ENCODE measurements at places on chromosomes 1 and 21. TPM values are rescaled to one million over a fixed set of nuclear protein-coding genes. Genes with fewer than 3 reads are reported as not detected.

- H3K4me1 ChIP-seq, result no peaks in the 10 kb centered on the region
- H3K36me3 ChIP-seq, result no peaks in the 10 kb centered on the region
- DNase-seq, result no peak
- H3K27me3 ChIP-seq, result no peaks in the 10 kb centered on the region
Measured at GRCh38 chr1:227572752-227573151, 9.4 kb downstream of the ZNF678 start.

DNA sequence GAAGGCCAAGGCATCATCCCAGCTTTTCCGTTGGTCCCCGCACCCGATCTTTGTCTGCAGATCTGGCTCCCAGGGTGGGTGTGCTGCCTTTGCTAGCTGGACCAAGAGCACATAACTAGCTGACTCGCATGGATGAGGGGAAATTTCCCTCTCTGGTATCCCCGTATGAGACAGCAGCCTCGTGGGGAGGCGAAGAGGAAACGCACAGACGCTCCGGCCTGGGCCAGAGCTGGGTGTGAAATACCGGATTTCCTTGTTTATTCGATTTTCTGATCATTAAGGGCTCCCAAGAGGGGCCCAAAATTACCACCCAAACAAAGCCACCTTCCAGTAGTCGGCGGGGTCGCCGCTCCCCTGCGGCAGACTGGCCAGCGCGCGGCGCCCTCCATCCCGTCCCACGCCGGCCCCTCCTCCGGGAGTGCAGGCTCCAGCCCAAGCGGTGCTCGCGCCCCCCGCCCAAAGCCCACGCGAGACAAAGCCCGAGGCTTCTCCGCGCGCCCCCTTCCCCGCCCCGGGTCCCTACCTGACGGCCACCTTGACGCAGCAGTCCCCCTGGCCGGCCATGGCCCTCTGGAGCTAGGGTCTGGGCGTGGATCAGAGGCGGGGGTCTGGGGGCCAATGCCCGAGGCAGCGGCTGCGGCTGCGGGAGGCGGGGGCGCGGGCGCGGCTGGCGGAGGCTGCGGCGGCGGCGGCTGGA, 546 bp downstream of the KIF21B start:
- DNase-seq, result no peak
- peak overlapping the region; percentile 45 for H3K4me3 ChIP-seq
- H3K36me3 ChIP-seq, result no peaks in the 10 kb centered on the region

- no peak for DNase-seq
- H3K27me3 ChIP-seq, result no peaks in the 10 kb centered on the region
- H3K4me3 ChIP-seq, result no peak overlapping the region
- no peaks in the 10 kb centered on the region for H3K4me1 ChIP-seq
- no peaks in the 10 kb centered on the region for H3K36me3 ChIP-seq
- no peak overlapping the region for H3K27ac ChIP-seq
Measured at GRCh38 chr1:88052167-88052566, 631.9 kb upstream of the PKN2 start.

DNA sequence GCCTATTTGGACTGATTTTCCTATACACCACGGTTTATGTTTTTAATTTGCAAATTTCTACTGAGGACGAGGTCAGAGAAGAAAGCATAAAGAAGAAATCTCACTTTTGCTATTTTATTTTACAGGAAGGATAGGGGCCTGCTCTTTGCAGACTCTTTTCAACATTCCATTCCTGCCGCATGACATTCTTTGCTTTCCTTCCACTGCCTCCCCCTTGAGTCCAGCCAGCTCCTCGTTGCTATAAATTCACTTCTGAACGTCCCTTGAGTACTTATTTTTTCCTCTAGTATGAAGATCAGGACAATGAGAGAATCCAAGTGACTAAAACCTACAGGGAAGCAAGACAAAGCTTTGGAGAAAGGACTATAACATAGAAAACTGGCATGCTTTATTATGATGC, 53.4 kb upstream of the PTGFR start:
- peak; percentile 27 for DNase-seq
- no peak overlapping the region for H3K4me3 ChIP-seq
- H3K36me3 ChIP-seq, result no peaks in the 10 kb centered on the region

DNA sequence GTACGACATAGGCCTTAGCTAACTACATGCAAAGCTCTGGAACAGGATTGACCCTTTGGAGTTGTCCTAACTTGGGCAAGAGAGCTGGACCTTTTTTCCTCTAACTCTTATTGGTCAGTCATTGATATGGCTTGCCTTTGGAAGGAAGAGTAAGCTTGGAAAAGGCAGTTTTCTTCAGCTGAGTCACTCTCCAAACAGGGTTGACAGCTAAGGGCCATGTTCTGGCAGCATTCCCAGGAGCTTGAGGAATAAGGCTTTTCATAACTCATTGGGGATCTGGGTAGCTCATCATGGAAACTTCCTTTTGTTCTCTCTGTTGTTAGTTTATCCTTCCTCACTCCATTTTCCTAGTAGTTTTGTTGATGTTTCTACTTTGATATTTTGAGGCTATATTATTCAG, 14.5 kb upstream of the ERRFI1 start:
- peak; percentile 99 for DNase-seq
- no peaks in the 10 kb centered on the region for H3K36me3 ChIP-seq
- H3K27me3 ChIP-seq, result no peaks in the 10 kb centered on the region
- no peak overlapping the region for H3K4me3 ChIP-seq
- H3K4me1 ChIP-seq, result peaks cover 2% of the 10 kb centered on the region
- H3K27ac ChIP-seq, result peak overlapping the region; percentile 11

DNA sequence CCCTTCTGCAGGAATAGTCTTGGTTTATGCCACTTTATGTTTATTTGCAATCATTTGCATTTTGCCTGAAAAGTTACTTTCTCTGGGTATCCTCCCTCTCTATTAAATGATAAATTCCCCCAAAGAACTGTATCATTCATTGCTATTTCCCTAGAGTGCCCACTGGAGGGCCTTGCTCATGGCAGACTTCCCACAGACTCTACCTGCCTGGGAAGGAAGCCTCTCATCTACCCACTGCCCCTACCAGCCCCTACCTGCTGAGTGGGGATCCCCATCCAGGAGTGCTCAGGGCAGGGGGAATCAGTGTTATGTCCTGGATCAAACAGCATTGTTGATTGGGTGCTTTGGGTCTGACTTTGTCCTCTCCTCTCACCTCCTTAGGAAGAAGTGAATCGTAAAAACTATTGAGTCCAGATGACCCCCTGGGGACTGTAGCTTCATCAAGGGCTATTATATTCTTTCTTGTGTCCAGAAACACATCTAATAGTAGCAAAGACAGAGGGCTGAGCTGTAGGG, 6.8 kb upstream of the LRRN2 start:
- H3K36me3 ChIP-seq, result no peaks in the 10 kb centered on the region
- peaks cover 17% of the 10 kb centered on the region for H3K27me3 ChIP-seq
- DNase-seq, result no peak
- H3K4me1 ChIP-seq, result no peaks in the 10 kb centered on the region
- no peak overlapping the region for H3K27ac ChIP-seq

- peaks cover 2% of the 10 kb centered on the region for H3K4me1 ChIP-seq
- H3K36me3 ChIP-seq, result peaks cover 10% of the 10 kb centered on the region
- no peak overlapping the region for H3K4me3 ChIP-seq
- no peaks in the 10 kb centered on the region for H3K27me3 ChIP-seq
Measured at GRCh38 chr1:89121641-89122040, 4.3 kb downstream of the GBP2 start.

GRCh38 chr1:64917328-64917861, 49.0 kb downstream of the JAK1 start:
- no peak overlapping the region for H3K4me3 ChIP-seq
- H3K27ac ChIP-seq, result peak overlapping the region; percentile 93
- H3K36me3 ChIP-seq, result no peaks in the 10 kb centered on the region
- H3K4me1 ChIP-seq, result peaks cover 19% of the 10 kb centered on the region

DNA sequence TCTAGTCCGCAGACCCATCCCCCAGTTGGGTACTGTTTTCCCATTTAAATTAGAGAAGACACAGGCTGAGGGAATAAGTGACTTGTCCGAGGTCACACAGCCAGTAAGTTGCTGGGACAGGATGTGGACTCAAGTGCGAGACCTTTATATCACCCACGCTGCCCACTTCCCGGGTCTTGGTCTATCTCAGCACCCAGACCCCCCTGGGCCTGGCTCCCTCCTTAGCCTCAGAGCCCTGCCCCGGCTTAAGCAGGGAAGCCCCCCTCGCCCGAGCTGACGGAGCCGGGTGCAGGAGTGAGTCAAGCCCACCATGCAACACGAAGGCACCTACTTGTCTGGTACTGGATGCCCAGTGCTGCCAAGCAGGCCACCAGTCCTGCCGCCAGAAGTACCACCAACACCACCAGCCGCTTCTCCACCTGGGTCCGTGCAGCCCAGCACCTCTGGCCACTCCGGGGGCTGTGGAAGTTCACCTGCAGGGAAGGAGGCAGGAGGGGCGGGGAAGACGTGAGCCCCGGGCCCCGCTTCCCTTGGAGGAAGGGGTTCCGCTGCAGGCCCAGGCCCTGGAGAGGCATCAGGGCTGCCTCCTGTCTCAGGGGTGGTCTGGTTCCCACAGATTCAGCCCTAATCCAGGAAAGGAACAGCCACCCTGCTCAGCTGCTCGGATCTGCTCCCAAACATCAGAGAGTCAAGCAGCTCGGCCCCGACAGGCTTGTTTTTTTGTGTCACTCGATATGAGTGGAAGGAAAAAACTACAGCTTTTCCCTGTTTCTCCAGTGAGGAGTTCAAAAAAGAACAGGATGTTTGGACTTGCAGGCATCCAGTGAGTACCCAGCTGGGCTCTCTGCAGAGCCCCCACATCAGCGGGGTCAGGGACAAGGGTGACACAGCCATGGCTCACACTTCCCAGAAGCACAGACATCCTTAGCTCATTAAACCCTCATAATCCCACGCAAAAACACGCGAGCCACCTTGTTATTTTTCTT, 11.1 kb downstream of the ECE1 start:
- DNase-seq, result peak; percentile 65
- H3K36me3 ChIP-seq, result peaks cover 28% of the 10 kb centered on the region
- H3K27ac ChIP-seq, result peak overlapping the region; percentile 59
- no peaks in the 10 kb centered on the region for H3K27me3 ChIP-seq
- no peak overlapping the region for H3K4me3 ChIP-seq

DNA sequence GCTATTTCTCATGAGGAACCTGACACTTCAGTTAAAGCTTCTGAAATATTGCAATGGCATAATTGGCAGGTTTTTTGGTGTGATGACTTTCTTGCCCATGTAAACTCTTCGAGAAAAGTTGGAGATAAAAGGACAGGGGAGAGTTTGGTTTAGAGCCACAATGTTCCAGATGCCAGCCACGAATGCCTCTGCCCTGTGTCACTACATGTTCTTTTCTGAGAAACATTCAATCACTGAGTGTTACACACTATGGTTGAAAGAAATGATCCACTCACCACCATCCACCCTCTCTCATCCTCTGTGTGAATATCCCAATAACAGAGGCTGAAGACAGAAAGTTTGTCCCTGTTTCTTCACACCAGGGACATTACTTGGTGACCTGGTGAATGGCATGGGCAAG, 66.4 kb downstream of the TNFSF4 start:
- no peak for DNase-seq
- H3K27ac ChIP-seq, result no peak overlapping the region
- no peaks in the 10 kb centered on the region for H3K36me3 ChIP-seq
- H3K27me3 ChIP-seq, result no peaks in the 10 kb centered on the region
- no peak overlapping the region for H3K4me3 ChIP-seq

DNA sequence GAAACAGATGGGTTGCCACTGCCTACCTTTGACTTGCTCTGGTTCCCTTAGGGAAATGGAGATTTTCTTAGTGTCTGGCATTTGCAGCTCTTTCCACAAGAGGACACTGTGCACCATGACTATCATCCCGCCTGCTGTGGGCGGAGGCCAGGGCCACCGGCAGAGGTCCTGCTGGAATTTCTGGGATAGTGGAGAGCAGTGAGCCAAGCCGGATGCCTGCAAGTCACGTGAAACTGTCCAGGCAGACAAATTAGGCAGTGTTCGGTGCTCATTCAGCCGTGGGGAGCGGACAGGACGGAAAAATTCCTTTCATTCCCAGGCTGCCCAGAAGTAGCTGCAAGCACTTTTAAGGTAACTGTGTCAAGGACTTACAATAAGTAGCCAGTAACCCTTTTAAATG, 43.4 kb downstream of the IGSF5 start:
- no peak overlapping the region for H3K4me3 ChIP-seq
- peak; percentile 12 for DNase-seq
- no peak overlapping the region for H3K27ac ChIP-seq
- H3K36me3 ChIP-seq, result no peaks in the 10 kb centered on the region
- no peaks in the 10 kb centered on the region for H3K27me3 ChIP-seq
- no peaks in the 10 kb centered on the region for H3K4me1 ChIP-seq

GRCh38 chr1:247370786-247371732, 39.4 kb upstream of the ZNF496 start:
- peaks cover 6% of the 10 kb centered on the region for H3K4me1 ChIP-seq
- DNase-seq, result peak; percentile 36
- H3K36me3 ChIP-seq, result no peaks in the 10 kb centered on the region
- no peak overlapping the region for H3K4me3 ChIP-seq

- no peak overlapping the region for H3K27ac ChIP-seq
- no peaks in the 10 kb centered on the region for H3K36me3 ChIP-seq
- H3K27me3 ChIP-seq, result no peaks in the 10 kb centered on the region
- peak overlapping the region; percentile 16 for H3K4me3 ChIP-seq
- no peak for DNase-seq
- H3K4me1 ChIP-seq, result no peaks in the 10 kb centered on the region
Measured at GRCh38 chr1:192159014-192159413, 752 bp downstream of the RGS18 start.

- H3K27me3 ChIP-seq, result no peaks in the 10 kb centered on the region
- no peaks in the 10 kb centered on the region for H3K36me3 ChIP-seq
- H3K4me1 ChIP-seq, result no peaks in the 10 kb centered on the region
Measured at GRCh38 chr1:107549152-107549810, 408.4 kb downstream of the NTNG1 start.

- H3K27me3 ChIP-seq, result no peaks in the 10 kb centered on the region
- H3K27ac ChIP-seq, result no peak overlapping the region
- no peaks in the 10 kb centered on the region for H3K36me3 ChIP-seq
- peaks cover 2% of the 10 kb centered on the region for H3K4me1 ChIP-seq
- no peak overlapping the region for H3K4me3 ChIP-seq
- peak; percentile 51 for DNase-seq
Measured at GRCh38 chr21:36881228-36881627, 85.2 kb downstream of the HLCS start.

DNA sequence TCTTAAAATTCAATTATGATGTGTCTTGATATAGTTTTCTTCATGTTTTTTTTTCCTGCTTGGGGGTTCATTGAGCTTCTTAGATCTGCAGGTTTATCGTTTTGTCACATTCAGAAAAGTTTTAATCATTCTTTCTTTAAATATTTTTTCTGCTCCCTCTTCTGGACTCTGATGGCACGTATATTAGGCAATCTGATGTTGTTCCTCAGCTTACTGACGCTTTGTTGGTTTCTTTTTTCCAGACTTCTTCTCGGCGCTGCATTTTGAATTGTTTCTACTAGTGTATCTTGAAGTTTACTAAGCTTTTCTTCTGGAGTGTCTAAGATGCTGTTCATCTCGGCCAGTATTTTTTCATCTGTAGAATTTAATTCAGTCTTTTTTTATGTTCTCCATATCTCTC, 44.8 kb upstream of the FMOD start:
- no peak for DNase-seq
- no peaks in the 10 kb centered on the region for H3K4me1 ChIP-seq
- H3K27me3 ChIP-seq, result peaks cover 4% of the 10 kb centered on the region
- H3K4me3 ChIP-seq, result no peak overlapping the region
- no peaks in the 10 kb centered on the region for H3K36me3 ChIP-seq

OR2L5 gene
- total RNA-seq, result not detected

RHD gene
- total RNA-seq, result 0.28 TPM

RNF223 gene
- total RNA-seq, result not detected

BMP8A gene
- total RNA-seq, result not detected

GJA5 gene
- total RNA-seq, result not detected

HSD3B2 gene
- total RNA-seq, result not detected

PDZK1 gene
- 1.7 TPM for total RNA-seq

NBPF20 gene
- 3.1 TPM for total RNA-seq

Measured in IMR-90 (cell line).